ENCODE measurements at places on chromosomes 12 and 14.
A peak's percentile ranks its signal among the peaks of the same experiment; 100 is the strongest.

DNA sequence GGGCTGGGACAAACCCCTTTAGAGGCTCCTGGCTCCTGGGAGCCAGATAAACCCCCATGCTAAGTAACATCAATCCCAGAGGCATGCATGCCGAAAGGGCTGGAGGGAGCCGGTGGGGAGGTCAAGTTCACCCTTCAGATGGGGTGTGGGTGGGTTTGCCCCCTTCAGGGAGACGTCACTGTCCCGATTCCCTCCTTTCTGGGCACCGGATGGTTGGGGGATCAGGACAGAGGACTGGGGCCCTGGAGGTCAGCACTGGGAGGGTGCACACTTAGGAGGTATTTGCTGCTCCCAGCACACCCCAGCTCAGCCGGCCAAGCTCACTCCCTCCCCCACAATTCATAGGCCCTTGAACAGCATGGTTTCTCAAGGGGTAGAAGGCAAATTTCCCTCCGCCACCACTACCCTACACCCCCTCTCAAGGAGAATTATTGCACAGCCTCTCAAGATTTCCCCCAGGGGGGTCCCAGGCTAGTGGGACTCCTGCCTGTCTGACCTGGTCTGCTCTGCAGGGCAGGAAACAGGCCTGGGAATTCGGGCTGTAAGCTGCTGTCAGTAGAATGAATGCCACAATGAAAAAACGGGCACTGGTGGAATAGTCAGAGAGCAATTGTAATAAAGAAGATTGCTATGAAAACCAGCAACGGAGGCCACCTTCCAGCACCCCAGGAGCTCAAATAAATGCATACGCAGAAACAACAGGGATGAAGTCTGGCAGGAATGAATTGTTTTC is 63.5 kb downstream of the GALNT16 start:
- DNase-seq: no peak

- DNase-seq: no peak
Measured at GRCh38 chr14:56202256-56202655, 84.0 kb downstream of the PELI2 start.

- peak; percentile 18 for DNase-seq
Measured at GRCh38 chr14:89429199-89430181, 12.5 kb upstream of the FOXN3 start.

DNA sequence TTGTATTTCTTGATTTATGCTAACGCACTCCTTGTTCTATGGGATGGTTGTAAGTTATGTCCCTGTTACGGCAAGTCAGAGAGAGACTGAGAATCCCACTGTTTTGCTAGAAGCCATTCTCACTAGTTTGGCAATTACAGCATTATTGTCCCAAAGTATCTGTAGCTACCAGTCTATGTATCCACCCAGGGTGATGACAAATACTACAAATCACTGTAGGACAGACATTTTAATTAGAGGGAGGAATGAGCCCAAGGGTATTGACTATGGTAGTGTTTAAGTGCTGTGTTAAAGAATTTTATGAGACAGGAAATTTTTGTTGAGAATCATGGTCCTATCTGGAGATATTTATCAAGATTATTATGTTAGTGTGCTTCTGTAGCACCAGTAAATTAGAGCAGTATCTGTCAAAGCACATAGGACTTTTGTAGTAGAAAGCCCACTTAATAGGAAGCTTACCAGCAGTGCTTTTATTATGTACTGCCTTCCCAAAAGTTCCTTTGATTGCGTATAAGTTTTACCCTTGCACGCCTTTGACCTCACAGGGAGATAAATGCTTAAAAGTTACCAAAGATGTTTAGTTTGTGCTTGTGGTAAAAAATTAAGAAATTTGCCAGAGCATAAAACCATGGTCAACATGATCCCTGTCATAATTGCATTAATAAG is 10.7 kb downstream of the PRKCH start:
- DNase-seq: no peak

DNA sequence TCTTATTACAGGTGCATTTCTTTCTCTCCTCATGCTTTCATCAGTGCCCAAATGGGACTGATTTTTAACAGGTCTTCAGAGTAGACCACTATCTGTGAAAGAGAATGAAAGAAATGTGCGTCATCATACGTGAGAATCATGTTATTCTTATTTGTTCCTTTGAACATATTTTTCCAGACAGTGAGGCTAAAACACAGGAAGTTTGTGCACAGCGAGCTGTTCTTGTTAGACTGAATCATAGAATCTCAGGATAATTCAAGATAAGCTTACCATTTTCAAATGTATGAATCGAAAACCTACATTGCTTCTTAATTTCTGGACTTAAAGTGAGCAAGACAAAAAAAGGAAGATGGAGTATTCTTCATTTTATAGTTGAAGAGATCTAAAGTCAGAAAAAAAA is 383.1 kb downstream of the EGLN3 start:
- no peak for DNase-seq

GRCh38 chr14:62158779-62159178 is 396.6 kb downstream of the SNAPC1 start:
- no peak for DNase-seq

GRCh38 chr12:5305425-5305824 is 126.5 kb upstream of the NTF3 start:
- DNase-seq: no peak

- no peak for DNase-seq
Measured at GRCh38 chr14:47257013-47257412, 418.4 kb downstream of the MDGA2 start.

GRCh38 chr12:1594006-1594260 is 448 bp downstream of the FBXL14 start:
- no peak for DNase-seq

- DNase-seq: no peak
Measured at GRCh38 chr12:55065535-55065934, 45.8 kb downstream of the NEUROD4 start.

- no peak for DNase-seq
Measured at GRCh38 chr12:57725851-57726150, 12.7 kb downstream of the AGAP2 start.

DNA sequence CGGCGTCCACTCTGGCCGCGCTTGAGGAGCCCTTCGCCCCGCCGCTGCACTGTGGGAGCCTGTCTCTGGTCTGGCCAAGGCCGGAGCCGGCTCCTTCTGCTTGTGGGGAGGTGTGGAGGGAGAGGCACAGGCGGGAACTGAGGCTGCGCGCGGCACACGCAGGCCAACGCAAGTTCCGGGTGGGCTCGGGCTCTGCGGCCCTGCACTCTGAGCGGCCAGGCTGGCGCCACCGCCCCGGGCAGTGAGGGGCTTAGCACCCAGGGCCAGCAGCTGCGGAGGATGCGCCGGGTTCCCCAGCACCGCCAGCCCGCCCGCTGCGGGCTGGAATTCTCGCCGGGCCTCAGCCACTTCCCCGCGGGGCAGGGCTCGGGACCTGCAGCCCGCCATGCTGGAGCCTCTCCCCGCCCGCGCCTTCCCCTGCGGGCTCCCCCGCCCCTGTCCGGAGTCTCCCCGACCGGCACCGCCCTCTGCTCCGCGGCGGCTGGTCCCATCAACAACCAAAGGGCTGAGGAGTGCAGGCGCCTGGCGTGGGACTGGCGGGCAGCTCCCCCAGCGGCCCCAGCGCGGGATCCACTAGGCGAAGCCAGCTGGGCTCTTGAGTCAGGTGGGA is 921.2 kb upstream of the FOXG1 start:
- no peak for DNase-seq

DNA sequence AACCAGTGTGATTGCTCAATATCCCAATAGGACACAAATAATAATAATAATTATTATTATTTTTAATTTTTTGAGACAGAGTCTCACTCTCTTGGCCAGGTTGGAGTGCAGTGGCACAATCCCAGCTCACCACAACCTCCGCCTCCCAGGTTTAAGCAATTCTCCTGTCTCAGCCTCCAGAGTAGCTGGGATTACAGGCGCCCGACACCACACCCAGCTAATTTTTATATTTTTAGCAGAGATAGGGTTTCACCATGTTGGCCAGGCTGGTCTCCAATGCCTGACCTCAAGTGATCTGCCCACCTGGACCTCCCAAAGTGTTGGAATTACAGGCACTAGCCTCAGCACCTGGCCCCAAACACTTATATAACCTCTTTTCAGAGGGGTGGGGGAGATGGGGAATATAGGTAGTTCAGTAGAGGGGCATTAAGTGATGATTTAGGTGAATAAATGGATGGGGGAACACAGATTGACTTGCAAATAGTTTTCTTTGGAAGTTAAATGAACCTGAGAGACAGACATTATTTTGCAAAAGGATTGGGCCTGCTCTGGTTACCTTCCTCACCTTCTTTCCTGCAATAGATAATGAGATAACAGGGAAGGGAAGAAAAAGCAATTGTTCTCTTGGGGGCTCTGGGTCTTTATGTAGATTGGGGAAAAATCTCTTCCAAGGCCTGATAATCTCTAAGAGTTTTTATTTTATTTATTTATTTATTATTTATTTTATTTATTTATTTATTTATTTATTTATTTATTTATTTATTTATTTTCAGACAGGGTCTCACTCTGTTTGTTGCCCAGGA is 57.7 kb downstream of the RESF1 start:
- DNase-seq: no peak

DNA sequence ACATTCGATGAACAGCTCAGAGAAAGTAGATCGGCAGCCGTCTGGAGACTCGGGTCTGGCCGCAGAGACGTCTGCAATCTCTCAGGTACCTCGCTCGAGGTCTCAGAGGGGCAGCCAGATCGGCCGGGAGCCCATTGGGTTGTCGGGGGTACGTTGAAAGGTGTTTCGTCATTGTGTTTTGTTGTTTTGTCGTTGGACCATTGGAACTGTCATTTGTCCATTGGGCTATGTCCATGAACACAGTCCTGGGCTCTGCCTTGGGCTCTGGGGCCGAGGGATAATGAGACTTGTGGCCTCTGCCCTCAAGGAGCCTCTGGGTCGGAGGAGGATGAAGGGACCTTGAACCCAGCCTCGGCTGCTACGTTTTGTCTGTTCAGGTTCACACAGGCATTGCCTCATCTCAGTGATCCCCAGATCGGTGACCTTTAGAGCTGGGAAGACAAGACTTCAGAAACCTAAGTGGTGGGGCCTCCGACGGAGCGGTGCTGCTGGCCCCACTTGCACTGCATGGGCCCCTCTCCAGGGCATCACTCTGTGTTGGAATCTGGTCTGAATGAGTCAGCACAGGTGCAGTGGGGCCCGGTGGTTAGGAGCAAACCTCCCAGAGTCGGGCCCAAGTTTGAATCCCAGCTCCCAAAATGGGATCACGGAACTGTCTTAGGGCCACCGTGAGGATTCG is 23.6 kb upstream of the MLXIP start:
- DNase-seq: no peak

GRCh38 chr14:56753396-56753795 is 56.9 kb downstream of the OTX2 start:
- no peak for DNase-seq

GRCh38 chr12:101746196-101746595 is 6.9 kb upstream of the SYCP3 start:
- no peak for DNase-seq

GRCh38 chr12:124359671-124360581 is 65.0 kb downstream of the RFLNA start:
- DNase-seq: no peak

GRCh38 chr14:42335918-42336317 is 729.2 kb downstream of the LRFN5 start:
- DNase-seq: no peak

- DNase-seq: no peak
Measured at GRCh38 chr12:70176290-70176689, 66.9 kb upstream of the CNOT2 start.

DNA sequence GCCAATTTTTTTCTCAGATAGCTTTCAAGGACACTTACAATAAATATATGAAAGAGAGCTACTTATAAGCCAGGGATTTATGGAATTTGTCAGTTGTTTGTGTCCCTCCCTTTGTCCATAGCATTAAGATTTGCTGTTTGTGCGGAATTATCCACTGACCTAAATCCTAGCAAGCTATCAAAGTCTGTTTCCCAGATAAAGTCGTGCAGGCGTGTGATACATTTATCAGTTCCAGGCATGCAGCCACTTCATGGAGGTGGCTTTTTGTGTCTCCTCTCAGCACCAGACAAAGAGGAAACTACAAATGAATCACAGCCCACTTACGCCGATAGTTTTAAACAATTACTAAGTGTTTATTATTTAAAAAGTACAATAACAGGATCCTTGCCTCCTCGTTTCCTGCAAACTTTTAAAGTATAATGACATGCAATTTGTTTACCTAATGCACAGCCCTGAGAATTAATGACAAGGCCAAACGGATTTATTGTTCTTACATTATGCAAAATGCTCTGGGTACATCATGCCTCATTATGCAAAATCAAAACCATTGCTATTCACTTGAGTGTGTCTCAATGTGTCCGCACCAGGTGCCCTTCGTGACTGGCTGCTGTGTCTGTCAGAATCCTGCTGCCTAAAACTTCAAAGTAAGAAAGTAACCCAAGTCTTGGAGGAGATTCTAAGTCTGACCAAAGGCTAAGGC is 423.2 kb downstream of the GLT1D1 start:
- DNase-seq: no peak

DNA sequence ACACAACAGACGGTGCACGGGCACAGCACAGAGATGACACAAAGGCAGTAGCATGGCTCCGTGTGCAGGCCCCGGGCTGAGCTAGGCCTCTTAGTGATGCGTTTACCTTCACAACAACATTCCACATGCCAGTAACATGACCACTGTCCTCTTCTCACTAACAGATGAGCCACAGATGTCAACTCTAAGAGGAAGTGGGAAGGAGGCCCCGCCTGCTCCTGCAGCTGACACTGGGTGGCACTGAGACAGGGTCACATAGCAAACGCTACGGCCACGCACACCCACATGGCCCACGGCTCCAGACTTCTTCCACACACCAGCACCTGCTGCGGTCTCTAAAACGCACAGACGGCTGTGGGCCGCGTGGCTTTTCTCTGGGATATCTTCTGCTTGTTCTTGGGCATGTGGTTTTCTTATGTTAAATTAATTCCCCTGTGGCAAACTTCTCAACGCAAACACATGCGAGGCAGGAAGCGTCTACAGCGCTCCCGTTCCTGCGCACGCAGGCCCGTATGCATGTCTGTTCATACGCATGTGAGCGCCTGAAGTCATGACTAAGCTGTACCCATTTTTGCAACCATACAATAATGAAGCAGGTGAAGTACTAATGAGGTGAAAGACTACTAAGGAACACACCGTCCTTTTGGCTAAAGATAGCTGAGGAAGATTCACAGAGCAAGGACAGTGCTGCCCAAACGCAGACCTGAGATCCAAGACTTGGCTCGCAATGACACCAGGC is 26.8 kb downstream of the AMN start:
- no peak for DNase-seq

GRCh38 chr14:92456215-92457015 is 57.2 kb upstream of the RIN3 start:
- no peak for DNase-seq

DNA sequence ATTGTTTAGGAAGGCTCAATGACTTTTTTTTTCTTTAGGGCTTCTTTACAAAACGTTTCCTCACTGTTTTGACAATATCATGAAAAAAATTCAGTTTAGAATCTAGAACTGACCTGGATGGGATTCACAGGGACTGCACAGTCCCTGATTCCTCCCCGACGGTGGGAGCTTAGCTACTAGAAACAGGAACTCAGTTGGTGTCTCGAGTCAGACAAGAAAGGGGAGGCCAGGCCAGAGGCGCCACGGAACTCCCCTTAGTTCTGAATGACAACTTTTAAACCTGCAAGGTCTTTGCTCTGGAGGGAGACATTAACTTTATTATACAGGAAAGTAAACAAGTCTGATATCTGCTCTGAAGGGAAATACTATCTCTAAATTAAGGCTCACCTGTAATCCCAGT is 45.4 kb upstream of the SRP54 start:
- DNase-seq: no peak

All from stimulated activated CD4-positive, alpha-beta T cell treated with anti-CD3 and anti-CD28 coated beads, Interleukin-1b, Interleukin-23, amount 100 ng/mL, for 1 hour (primary cell).